Activated CD8-positive, alpha-beta memory T cell treated with anti-CD3 and anti-CD28 coated beads, Interleukin-2, amount 10 ng/mL, durations not matched to agents 7 days and 5 days (primary cell): ENCODE measurements at places on chromosomes 6 and 20. TPM values are rescaled to one million over a fixed set of nuclear protein-coding genes. Genes with fewer than 3 reads are reported as not detected.
A peak's percentile ranks its signal among the peaks of the same experiment; 100 is the strongest.

GRCh38 chr6:21438237-21438985 lies 155.1 kb upstream of the SOX4 start:
- DNase-seq = peak; percentile 75
- no peaks in the 10 kb centered on the region for H3K36me3 ChIP-seq
- H3K27ac ChIP-seq = peak overlapping the region; percentile 88
- H3K4me3 ChIP-seq = peak overlapping the region; percentile 60

- H3K4me3 ChIP-seq = no peak overlapping the region
- no peak for DNase-seq
- H3K4me1 ChIP-seq = peaks cover 5% of the 10 kb centered on the region
- no peaks in the 10 kb centered on the region for H3K27me3 ChIP-seq
- H3K27ac ChIP-seq = no peak overlapping the region
Observed at GRCh38 chr6:141752677-141753076, 380.0 kb upstream of the GJE1 start.

DNA sequence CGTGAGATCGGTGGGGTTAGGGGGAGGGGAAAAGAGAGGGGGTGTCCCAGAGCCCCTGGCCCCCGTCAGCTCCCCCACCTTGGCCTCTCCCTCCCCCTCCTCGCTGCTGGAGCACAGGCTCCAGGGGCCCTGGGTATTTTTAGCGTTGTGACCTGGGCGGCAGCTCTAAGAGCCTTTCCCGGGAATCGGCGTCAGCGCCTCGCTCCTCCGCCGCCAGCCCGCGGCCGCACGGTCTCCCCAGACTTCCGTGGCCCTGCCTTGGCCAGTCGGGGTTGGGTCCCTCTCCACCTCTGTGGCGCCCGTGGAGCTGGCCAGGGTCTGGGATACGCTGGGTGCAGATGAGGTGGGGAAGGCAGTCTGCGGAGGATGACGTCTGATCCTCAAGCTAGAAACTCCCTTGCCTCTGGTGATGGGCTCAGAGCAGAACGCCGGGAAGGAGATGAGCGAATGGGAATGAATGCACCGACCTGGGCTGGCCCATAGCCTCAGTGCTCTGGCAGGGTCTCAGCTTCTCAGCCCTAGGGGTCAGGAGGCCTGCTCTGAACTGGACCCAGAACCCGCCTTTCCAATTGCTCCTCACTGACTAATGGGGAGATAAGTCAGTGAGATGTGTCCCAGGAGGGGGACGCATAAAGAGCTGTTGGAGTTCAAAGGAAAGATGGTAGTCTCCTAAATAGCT lies 883 bp upstream of the DBNDD2 start:
- H3K27me3 ChIP-seq = peaks cover 23% of the 10 kb centered on the region
- H3K27ac ChIP-seq = no peak overlapping the region
- peak overlapping the region; percentile 60 for H3K4me3 ChIP-seq
- H3K4me1 ChIP-seq = peaks cover 9% of the 10 kb centered on the region
- DNase-seq = no peak

- H3K4me1 ChIP-seq = peaks cover 3% of the 10 kb centered on the region
- peaks cover 36% of the 10 kb centered on the region for H3K27me3 ChIP-seq
- DNase-seq = no peak
- no peak overlapping the region for H3K4me3 ChIP-seq
Observed at GRCh38 chr6:106413016-106413415, 52.5 kb downstream of the CRYBG1 start.

DNA sequence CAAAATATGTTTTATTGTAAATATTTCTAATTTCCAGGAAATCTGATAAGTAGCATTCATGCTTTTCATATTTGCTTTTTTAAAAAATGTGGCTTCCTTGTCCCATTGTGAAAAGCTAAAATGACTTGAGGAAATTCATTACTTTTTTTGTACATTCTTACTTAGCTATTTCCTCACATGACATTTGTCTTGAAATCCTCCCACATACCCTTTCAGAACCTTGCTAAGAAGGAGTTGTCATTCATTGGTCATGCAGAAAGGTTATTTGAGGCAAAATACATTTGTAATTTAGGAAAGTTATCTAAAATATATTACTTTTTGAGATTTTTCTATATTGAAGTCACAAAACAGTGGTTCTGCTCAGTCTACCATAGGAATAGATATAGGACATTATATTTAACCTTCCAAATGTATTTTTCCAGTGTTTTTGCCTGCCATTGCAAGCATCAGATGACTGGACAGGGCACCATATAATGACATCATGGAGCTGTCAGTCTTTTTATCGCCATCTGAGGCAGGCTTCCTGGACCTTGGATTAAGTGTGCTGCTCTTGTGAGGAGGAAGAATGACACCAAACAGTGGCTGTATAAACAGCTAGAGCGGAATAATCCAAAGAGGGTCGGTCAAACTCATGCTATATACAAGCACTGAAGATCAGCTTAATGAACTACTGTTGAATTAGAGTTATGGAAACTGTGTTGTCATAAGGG lies 109.4 kb upstream of the HCRTR2 start:
- H3K27me3 ChIP-seq = no peaks in the 10 kb centered on the region
- no peak overlapping the region for H3K27ac ChIP-seq
- H3K36me3 ChIP-seq = no peaks in the 10 kb centered on the region
- no peak overlapping the region for H3K4me3 ChIP-seq
- DNase-seq = no peak
- no peaks in the 10 kb centered on the region for H3K4me1 ChIP-seq

GRCh38 chr6:33747823-33748222 lies 1.1 kb upstream of the IP6K3 start:
- no peaks in the 10 kb centered on the region for H3K36me3 ChIP-seq
- H3K4me3 ChIP-seq = no peak overlapping the region
- peaks cover 15% of the 10 kb centered on the region for H3K27me3 ChIP-seq
- no peak for DNase-seq
- H3K4me1 ChIP-seq = no peaks in the 10 kb centered on the region
- H3K27ac ChIP-seq = no peak overlapping the region

DNA sequence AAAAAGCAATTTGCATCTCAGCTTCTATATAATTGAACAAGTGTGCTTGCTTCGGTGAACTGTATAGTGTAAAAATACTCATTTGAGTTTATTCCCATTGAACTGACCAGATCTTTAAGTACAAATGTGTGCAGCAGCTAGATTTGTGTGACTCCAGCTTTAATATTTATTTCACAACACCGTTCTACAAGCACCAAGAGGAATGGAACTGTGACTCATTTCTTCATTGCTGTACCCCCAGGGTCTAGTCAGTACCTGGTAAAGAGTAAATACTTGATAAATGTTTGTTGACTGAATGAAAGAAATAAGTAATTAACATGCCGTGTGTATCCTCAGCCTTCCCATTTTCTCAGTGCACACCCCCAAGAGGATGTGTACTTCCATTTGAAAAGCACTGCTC lies 464.8 kb downstream of the CBLN4 start:
- DNase-seq = no peak
- H3K4me1 ChIP-seq = no peaks in the 10 kb centered on the region
- no peak overlapping the region for H3K27ac ChIP-seq
- no peaks in the 10 kb centered on the region for H3K27me3 ChIP-seq

GRCh38 chr20:1587781-1588532 lies 30.5 kb upstream of the SIRPD start:
- H3K27ac ChIP-seq = peak overlapping the region; percentile 86
- no peak for DNase-seq
- H3K4me3 ChIP-seq = no peak overlapping the region
- H3K4me1 ChIP-seq = peaks cover 26% of the 10 kb centered on the region

DNA sequence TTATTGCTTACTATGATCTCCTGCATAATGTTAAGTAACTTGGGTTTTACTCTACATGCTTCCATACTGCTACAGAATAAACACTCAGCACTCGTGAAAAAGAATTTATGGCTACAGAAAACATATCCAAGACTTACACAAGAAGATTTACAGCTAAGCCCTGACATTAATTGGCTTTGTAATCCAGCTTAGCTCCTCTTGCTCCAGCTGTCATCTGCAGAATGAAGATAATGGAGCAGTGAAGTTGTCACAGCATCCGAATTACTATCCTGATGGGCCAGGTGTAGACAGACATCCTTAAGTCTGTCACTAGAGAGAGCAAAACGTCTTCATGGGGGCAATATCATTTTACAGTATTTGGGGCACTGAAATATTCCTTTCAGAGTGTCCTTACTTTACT lies 155.3 kb downstream of the PRKN start:
- DNase-seq = no peak
- no peaks in the 10 kb centered on the region for H3K36me3 ChIP-seq
- no peaks in the 10 kb centered on the region for H3K4me1 ChIP-seq

DNA sequence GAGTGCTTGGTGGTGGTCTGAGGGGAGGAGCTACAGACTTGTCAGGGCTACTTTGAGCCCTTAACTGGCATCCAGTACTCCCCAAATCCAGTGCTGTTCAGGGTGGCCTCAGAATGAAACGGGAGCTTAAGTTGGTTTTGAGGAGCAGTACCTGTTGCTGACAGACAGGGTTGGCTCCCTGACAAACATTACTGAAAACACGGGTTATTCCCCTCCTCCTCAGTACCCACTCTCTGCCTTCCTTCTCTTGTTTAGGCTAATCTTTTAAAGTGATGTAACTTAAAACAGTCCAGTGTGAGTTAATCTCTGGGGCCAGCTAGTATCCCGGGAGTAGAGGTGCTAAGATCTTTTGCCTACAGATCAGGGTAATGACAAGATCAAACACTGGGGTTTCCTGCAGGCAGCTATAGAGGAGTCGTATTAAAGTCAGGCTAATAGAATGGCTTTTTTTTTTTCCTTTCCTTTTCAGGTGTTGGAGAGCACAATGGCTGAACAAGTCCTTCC lies 3.7 kb downstream of the TNFAIP3 start:
- peaks cover 70% of the 10 kb centered on the region for H3K36me3 ChIP-seq
- peak overlapping the region; percentile 79 for H3K4me3 ChIP-seq
- peaks cover 64% of the 10 kb centered on the region for H3K4me1 ChIP-seq
- peak; percentile 64 for DNase-seq
- no peaks in the 10 kb centered on the region for H3K27me3 ChIP-seq
- H3K27ac ChIP-seq = peak overlapping the region; percentile 93

The SLC17A5 gene
- 3.9 TPM for total RNA-seq

The TRIM31 gene
- not detected for total RNA-seq

The MICB gene
- 63.8 TPM for total RNA-seq

- H3K27ac ChIP-seq = no peak overlapping the region
- H3K4me1 ChIP-seq = no peaks in the 10 kb centered on the region
- no peak overlapping the region for H3K4me3 ChIP-seq
- no peaks in the 10 kb centered on the region for H3K27me3 ChIP-seq
- H3K36me3 ChIP-seq = no peaks in the 10 kb centered on the region
Observed at GRCh38 chr6:24078200-24078599, 47.8 kb upstream of the NRSN1 start.

DNA sequence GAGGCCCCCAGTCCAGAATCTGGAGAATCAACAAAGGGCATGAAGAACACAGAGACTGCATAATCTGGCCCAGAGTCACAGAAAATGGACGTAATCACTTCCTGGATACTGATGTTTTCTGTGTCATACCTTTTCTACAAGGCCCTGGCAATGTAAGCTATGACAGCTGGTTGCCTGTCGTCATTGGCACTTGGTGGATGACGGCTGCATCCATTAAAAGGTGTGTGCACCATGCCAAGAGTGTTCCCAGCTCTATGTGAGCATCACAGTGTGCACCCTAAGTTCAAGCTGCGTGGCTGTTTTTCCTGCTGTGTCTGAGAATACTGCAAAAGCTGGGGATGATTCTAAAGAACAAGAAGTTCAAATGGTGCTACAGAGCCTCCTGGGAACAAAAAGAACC lies 275.2 kb upstream of the CNR1 start:
- no peaks in the 10 kb centered on the region for H3K36me3 ChIP-seq
- H3K27me3 ChIP-seq = no peaks in the 10 kb centered on the region
- H3K27ac ChIP-seq = no peak overlapping the region
- DNase-seq = no peak
- H3K4me3 ChIP-seq = no peak overlapping the region

DNA sequence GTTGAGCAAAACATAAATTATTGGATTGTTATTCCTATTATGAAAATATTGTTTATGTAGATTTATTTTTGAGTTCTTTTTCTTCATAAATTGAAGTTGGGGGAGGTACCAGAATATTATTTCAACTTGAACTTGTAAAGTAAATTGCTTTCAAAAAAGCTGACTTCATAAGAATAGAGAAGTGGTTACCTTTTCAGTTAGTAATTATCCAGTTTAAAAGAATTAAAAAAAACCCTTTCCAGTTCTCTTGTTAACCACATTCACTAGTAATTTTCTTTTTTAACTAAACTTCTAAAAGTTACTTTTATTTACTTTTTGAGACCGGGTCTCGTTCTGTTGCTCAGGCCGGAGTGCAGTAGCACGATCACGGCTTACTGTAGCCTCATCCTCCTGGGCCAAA lies 124.3 kb downstream of the CDKAL1 start:
- H3K4me3 ChIP-seq = no peak overlapping the region
- no peak for DNase-seq
- H3K36me3 ChIP-seq = peaks cover 24% of the 10 kb centered on the region
- H3K27me3 ChIP-seq = no peaks in the 10 kb centered on the region
- no peak overlapping the region for H3K27ac ChIP-seq
- no peaks in the 10 kb centered on the region for H3K4me1 ChIP-seq

- DNase-seq = no peak
- no peaks in the 10 kb centered on the region for H3K36me3 ChIP-seq
- no peaks in the 10 kb centered on the region for H3K4me1 ChIP-seq
- H3K27me3 ChIP-seq = no peaks in the 10 kb centered on the region
- H3K27ac ChIP-seq = no peak overlapping the region
Observed at GRCh38 chr6:55953335-55953734, 77.9 kb upstream of the BMP5 start.

The HRH3 gene
- not detected for total RNA-seq

- no peak overlapping the region for H3K27ac ChIP-seq
- no peaks in the 10 kb centered on the region for H3K27me3 ChIP-seq
- no peaks in the 10 kb centered on the region for H3K4me1 ChIP-seq
- DNase-seq = no peak
- H3K36me3 ChIP-seq = peaks cover 9% of the 10 kb centered on the region
Observed at GRCh38 chr6:109738667-109739066, 47.6 kb downstream of the FIG4 start.

DNA sequence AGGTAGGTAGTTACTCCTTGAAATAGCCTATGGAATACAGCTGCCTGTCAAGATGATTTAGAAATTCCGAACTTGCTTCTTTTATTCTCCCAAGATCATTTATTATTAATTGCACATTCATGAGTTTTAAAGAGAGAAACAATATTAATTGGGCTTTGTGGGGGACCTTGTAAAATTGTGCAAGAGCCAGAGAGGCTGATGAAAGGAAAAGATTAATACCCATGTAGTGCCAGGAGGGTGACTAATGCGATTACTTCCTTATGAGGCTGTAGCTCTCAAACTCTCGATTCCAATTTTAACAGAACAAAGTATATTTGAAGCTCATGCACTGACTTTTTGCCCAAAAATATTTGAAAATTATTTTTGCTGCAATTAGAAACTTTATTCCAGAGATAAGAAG lies 423.8 kb upstream of the ID4 start:
- no peak overlapping the region for H3K27ac ChIP-seq
- no peaks in the 10 kb centered on the region for H3K27me3 ChIP-seq
- no peak for DNase-seq
- no peaks in the 10 kb centered on the region for H3K4me1 ChIP-seq

GRCh38 chr6:122969999-122970533 lies 26.0 kb upstream of the CLVS2 start:
- H3K27ac ChIP-seq = no peak overlapping the region
- no peak overlapping the region for H3K4me3 ChIP-seq
- no peak for DNase-seq
